ENCODE measurements at places on chromosomes 5 and 9. TPM values are rescaled to one million over a fixed set of nuclear protein-coding genes. Genes with fewer than 3 reads are reported as not detected.

The HAND1 gene
- 4.7 TPM for total RNA-seq

The OR1N1 gene
- total RNA-seq: not detected

The TMEM232 gene
- 2.1 TPM for total RNA-seq

The GARNL3 gene
- total RNA-seq: 11.2 TPM

The PRDM9 gene
- not detected for total RNA-seq

The IRX4 gene
- 0.50 TPM for total RNA-seq

The SEMA4D gene
- total RNA-seq: 22.4 TPM

The CDO1 gene
- 12.9 TPM for total RNA-seq

The LMAN2 gene
- total RNA-seq: 77.7 TPM

The IGFBPL1 gene
- 3.5 TPM for total RNA-seq

The PLAC8L1 gene
- not detected for total RNA-seq

The CDH18 gene
- total RNA-seq: not detected

The SLCO6A1 gene
- total RNA-seq: not detected
